ENCODE measurements at places on chromosomes 2 and 18. TPM values are rescaled to one million over a fixed set of nuclear protein-coding genes. Genes with fewer than 3 reads are reported as not detected.

GRCh38 chr18:45355944-45356520 lies 259.2 kb upstream of the SLC14A2 start:
- no peak for DNase-seq

Gene AGAP1
- total RNA-seq = 25.9 TPM

DNA sequence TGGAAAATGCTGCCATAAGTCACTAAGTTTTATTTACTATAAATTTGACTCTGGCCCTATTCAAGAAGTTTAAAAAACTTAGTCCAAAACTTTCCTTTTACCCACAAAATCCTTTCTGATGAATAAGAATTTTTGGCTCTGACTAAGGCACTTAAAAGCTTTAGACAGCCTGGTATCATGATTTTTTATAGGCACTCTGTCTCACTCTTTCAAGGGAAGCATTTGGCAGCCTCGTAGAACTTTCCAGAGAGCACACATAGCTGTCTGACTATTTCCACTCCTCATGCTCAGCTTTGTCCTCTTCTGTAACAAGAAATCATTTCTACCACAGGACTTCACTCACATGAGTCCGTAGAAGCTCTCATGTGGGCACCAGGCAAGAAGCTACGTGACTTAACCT lies 32.3 kb upstream of the XDH start:
- DNase-seq = no peak

GRCh38 chr2:110874453-110875383 lies 142.3 kb downstream of the ACOXL start:
- no peak for DNase-seq

- no peak for DNase-seq
Observed at GRCh38 chr18:10336749-10337350, 117.6 kb upstream of the APCDD1 start.

GRCh38 chr2:680496-680895 lies 3.3 kb upstream of the TMEM18 start:
- DNase-seq = no peak
